Common myeloid progenitor, CD34-positive (primary cell): ENCODE measurements at places on chromosomes 4 and X.
A peak's percentile ranks its signal among the peaks of the same experiment; 100 is the strongest.

- DNase-seq: no peak
Observed at GRCh38 chr4:62531264-62531663, 1331.1 kb downstream of the ADGRL3 start.

GRCh38 chr4:156193106-156193505, 239.4 kb upstream of the CTSO start:
- no peak for DNase-seq

GRCh38 chr4:139144161-139144859, 32.7 kb downstream of the ELF2 start:
- peak; percentile 35 for DNase-seq

DNA sequence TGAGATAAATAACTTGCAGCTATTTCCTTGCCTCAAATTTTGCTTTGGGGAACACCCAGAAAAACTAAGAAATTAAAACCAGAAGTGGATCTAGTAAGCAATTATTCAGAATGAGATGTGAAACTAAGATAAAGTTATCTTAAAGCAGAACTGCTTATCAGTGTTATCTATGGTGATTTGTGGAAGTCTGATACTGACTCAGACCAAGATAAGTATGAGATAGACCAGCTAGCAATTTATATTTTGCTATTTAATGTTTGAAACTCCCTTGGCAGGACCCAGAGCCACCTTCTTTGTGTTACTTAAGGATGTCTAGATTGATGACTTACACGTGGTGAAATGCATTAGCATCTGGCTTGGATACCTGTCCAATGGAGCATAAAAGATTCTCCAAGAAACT, 368.1 kb downstream of the EPHA5 start:
- no peak for DNase-seq

- no peak for DNase-seq
Observed at GRCh38 chr4:117324851-117325491, 239.6 kb upstream of the TRAM1L1 start.

DNA sequence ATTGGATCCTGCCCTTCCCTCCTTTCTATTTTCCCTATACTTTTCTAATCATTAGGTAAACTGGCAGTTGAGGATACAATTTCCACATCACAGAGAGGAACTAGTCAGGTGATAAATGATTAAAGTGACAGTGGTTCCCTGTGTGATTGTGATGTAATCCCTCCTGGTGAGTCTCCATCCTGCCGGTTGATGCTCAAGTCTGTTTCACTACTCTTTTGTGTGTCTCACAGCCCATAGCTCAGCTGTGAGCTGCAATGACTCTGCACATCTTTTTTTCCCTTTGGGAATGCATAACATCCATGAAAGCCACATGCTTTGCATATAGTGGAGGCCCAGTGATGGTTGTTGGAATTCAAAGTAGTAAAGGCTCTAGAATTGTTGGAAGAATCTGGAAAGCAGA, 60.4 kb downstream of the CCNI start:
- no peak for DNase-seq

DNA sequence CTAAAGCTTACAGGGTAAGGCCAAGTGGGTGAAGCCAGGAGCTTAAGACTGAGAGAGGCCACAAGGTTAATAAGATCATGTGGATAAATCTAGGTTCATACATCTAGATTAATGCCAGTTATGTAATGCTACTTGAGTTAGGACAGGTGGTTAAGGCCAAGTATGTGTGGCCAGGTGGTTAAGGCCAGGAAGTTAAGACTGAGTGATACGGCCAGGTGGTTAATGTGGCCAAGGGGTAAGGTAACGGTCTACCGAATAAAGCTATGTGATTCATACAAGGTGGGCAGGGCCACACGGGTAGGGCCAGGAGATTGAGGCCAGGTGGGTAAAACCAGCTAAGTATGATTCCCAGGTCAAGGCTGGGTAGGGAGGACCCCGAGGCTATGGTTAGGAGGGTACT, 223.0 kb downstream of the TACR3 start:
- no peak for DNase-seq
